ENCODE measurements at places on chromosomes 1 and 21. TPM values are rescaled to one million over a fixed set of nuclear protein-coding genes. Genes with fewer than 3 reads are reported as not detected.

Gene ZBTB8B
- total RNA-seq: 0.09 TPM

Gene B4GALT3
- total RNA-seq: 35.5 TPM

Gene CLDN17
- total RNA-seq: not detected

Gene SPRR2A
- not detected for total RNA-seq

Gene LRRC71
- not detected for total RNA-seq

Gene GBP3
- 17.7 TPM for total RNA-seq

Gene CELA2B
- total RNA-seq: not detected

DNA sequence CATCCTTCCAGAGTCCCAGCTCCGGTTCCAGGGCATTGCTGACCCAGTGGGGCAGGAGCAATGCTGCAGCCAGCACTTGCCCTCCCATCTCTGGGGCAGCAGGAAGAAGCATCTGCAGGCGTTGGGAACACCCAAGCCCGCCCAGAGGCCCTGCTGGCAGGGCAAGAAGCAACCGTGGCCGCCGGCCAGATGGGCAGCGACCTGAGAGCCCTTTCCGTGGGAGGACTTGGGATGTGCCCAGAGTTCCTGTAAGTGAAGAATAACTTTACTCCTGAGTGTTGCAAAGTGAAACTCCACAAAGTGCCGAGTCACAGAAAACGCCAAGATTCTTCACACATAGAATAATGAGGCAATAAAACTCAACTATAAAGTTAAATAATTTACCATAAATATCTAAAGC lies 46.0 kb downstream of the GRIK3 start:
- no peak overlapping the region for H3K4me3 ChIP-seq
- peaks cover 71% of the 10 kb centered on the region for H3K27me3 ChIP-seq
- no peak for DNase-seq
- H3K36me3 ChIP-seq: no peaks in the 10 kb centered on the region

GRCh38 chr1:16905868-16906702 lies 10.3 kb downstream of the RNU1-2 start:
- H3K36me3 ChIP-seq: no peaks in the 10 kb centered on the region
- no peak overlapping the region for H3K4me3 ChIP-seq
- H3K4me1 ChIP-seq: peaks cover 9% of the 10 kb centered on the region
- H3K27ac ChIP-seq: no peak overlapping the region

DNA sequence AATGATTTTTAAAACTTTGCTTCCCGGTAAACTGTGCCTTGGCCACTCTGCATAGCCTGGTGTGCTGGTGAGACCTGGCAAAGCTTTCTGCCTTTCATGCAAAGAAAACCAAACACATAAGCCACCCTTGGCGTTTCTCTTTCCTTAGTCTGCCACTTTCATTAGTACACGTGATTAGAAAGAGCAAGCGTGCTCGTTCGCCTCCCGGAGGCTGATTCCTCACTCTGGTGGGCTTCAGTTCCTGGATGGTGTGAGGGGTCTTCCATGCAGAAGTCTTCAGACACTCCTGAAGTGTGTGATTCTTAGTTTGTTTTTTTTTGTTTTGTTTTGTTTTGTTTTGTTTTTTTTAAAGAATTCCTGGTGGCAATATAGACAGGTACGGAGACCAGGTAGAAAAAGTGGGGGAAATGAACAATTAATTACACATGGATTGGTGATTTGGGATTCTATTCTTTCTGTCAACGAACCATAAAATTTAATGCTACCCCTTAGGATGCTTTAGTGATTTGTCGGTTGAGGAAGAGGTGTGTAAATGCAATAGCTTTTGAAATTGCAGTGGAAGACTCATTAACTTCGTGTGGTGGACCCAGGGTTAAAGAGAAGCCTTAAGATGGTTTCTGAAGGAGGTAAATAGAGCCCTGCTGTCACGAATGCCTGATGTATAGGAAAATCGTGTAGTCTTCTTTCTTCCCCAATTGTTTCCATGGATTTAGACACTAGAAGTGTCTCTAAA lies 2.1 kb downstream of the GALNT2 start:
- H3K27ac ChIP-seq: no peak overlapping the region
- H3K36me3 ChIP-seq: no peaks in the 10 kb centered on the region
- H3K4me3 ChIP-seq: peak overlapping the region; percentile 93
- peaks cover 37% of the 10 kb centered on the region for H3K4me1 ChIP-seq
- no peaks in the 10 kb centered on the region for H3K27me3 ChIP-seq

- H3K36me3 ChIP-seq: no peaks in the 10 kb centered on the region
- peaks cover 40% of the 10 kb centered on the region for H3K27me3 ChIP-seq
- H3K4me1 ChIP-seq: peaks cover 32% of the 10 kb centered on the region
- no peak overlapping the region for H3K27ac ChIP-seq
- H3K4me3 ChIP-seq: peak overlapping the region; percentile 49
Observed at GRCh38 chr1:940107-941014, 16.6 kb downstream of the SAMD11 start.

DNA sequence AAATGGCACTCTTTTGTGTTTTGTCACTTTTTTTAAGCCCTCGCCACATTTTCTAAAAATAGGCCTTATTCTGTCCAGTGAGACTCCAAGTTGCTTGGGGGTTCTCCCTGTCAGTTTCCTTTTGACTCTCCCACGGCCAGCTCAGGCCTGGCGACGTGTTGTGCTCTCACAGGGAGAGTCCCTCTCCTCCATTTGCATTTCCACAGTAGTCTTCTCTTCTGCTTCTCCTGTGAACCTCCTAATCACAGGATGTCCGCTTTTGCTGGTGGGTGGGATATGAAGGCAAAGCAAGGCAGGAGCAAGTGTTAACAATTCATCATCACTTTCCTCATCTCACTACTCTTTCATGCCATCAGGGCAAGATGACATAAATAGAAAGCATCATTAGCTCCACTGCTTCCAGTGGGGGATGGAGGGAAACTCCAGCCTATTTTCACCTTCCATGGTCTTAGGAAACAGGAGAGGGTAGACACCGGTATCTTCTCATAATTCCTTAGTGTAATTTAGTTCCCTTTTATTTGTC lies 99.8 kb downstream of the INTS7 start:
- H3K36me3 ChIP-seq: no peaks in the 10 kb centered on the region
- DNase-seq: no peak
- no peaks in the 10 kb centered on the region for H3K27me3 ChIP-seq

- H3K4me3 ChIP-seq: no peak overlapping the region
- no peaks in the 10 kb centered on the region for H3K36me3 ChIP-seq
- no peak overlapping the region for H3K27ac ChIP-seq
- no peak for DNase-seq
- no peaks in the 10 kb centered on the region for H3K4me1 ChIP-seq
- no peaks in the 10 kb centered on the region for H3K27me3 ChIP-seq
Observed at GRCh38 chr1:67264152-67264551, 43.5 kb upstream of the IL12RB2 start.

- no peak overlapping the region for H3K27ac ChIP-seq
- H3K27me3 ChIP-seq: no peaks in the 10 kb centered on the region
- no peak for DNase-seq
- H3K4me1 ChIP-seq: peaks cover 21% of the 10 kb centered on the region
- H3K4me3 ChIP-seq: no peak overlapping the region
Observed at GRCh38 chr1:99652881-99653281, 7.0 kb downstream of the PALMD start.

DNA sequence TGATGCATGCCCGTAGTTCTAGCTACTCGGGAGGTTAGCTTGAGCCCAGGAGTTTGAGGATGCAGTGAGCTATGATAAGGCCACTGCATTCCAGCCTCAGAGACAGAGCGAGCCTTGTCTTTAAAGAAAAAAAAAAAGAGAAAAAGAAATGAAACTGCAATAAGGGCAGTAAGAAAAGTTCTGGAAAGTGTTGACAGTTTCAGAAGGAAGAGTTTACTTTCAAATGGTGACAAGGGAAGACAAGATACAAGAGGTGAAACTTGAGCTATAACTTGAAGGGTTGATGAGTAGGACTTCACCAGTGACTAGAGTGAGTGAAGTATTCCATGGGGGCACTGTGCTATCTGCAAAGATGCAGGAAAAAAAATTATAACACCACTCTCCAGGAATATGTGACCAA lies 125.0 kb downstream of the AKT3 start:
- H3K27ac ChIP-seq: no peak overlapping the region
- DNase-seq: no peak
- peaks cover under 1% of the 10 kb centered on the region for H3K4me1 ChIP-seq
- no peaks in the 10 kb centered on the region for H3K36me3 ChIP-seq

GRCh38 chr1:195278644-195279043 lies 1329.6 kb downstream of the KCNT2 start:
- no peaks in the 10 kb centered on the region for H3K27me3 ChIP-seq
- H3K36me3 ChIP-seq: no peaks in the 10 kb centered on the region
- no peak for DNase-seq
- H3K4me3 ChIP-seq: no peak overlapping the region
- no peak overlapping the region for H3K27ac ChIP-seq
- no peaks in the 10 kb centered on the region for H3K4me1 ChIP-seq

GRCh38 chr1:55506740-55507577 lies 291.8 kb upstream of the USP24 start:
- H3K27me3 ChIP-seq: no peaks in the 10 kb centered on the region
- DNase-seq: peak; percentile 80
- H3K27ac ChIP-seq: peak overlapping the region; percentile 45
- no peak overlapping the region for H3K4me3 ChIP-seq

GRCh38 chr1:20057886-20058420 lies 12.0 kb upstream of the PLA2G5 start:
- peaks cover 6% of the 10 kb centered on the region for H3K4me1 ChIP-seq
- DNase-seq: no peak
- H3K27ac ChIP-seq: no peak overlapping the region
- H3K27me3 ChIP-seq: no peaks in the 10 kb centered on the region
- no peak overlapping the region for H3K4me3 ChIP-seq

DNA sequence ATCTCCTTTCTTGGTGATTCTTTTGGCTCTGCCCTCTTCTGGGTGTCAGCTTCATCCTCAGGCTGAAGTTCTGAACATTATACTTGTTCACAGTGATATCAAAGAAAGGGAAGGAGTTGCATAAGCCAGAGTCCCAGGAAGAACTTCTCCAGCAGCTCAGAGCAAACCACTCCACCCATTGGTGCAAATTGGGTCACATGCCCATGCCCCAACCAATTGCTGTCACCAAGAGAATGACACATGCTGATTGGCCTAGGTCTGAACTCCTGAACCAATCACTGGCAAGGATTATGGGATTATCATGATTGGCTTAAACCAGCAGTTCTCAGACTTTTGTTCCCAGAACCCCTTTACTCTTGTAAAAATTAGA lies 256.5 kb upstream of the TMEM51 start:
- no peaks in the 10 kb centered on the region for H3K27me3 ChIP-seq
- no peak for DNase-seq
- H3K36me3 ChIP-seq: no peaks in the 10 kb centered on the region
- no peak overlapping the region for H3K4me3 ChIP-seq
- H3K27ac ChIP-seq: no peak overlapping the region

GRCh38 chr1:20983297-20983889 lies 193.3 kb downstream of the EIF4G3 start:
- no peak for DNase-seq
- no peak overlapping the region for H3K4me3 ChIP-seq
- H3K27ac ChIP-seq: no peak overlapping the region
- no peaks in the 10 kb centered on the region for H3K36me3 ChIP-seq
- no peaks in the 10 kb centered on the region for H3K27me3 ChIP-seq

Data from PC-9 (cell line).